Stimulated activated CD8-positive, alpha-beta memory T cell treated with anti-CD3 and anti-CD28 coated beads, Interleukin-7, amount 100 ng/mL, for 1 hour (primary cell): ENCODE measurements at places on chromosomes 1 and 21.

DNA sequence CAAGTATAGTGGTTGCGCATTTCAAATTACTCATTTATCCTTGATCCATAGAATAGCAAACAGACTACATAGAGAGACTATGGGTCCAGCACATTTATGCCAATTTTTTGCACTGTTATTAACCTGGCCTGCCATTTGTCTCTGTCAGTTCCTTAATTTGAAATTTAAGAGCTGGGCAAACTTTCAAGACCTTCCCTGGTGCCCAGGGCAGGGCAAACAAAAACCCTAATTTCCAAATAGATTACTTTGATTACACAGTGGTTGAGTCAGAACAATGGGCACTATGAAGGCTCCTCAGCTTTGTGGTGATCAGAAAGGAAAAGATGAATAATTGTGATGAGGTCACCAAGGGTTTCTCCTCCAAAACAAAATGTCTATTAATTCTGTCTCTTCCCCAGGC is 80.6 kb downstream of the TNFSF18 start:
- DNase-seq = no peak

DNA sequence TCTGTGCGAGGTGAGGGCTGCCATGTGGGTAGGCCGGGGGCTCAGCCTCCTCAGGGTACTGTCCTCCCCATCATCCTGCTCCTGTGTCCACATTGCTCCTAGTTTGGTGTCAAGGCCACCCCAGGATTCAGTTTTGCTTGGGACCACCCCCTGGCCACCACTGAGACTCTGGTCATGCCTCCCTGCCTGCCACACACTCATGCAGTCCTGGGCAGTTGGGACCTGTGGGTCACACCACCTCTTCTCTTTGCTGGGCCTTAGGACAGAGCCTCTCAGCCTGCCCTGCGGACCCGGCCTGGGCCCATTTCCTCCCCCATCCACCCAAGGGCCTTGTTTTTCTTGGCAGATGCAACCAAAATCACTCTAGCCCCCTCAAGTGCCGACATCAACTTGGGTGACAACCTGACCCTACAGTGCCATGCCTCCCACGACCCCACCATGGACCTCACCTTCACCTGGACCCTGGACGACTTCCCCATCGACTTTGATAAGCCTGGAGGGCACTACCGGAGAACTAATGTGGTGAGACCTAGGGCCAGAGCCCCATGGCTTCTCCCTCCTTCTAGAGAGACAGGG is 19.4 kb downstream of the TMEM81 start:
- DNase-seq = no peak

DNA sequence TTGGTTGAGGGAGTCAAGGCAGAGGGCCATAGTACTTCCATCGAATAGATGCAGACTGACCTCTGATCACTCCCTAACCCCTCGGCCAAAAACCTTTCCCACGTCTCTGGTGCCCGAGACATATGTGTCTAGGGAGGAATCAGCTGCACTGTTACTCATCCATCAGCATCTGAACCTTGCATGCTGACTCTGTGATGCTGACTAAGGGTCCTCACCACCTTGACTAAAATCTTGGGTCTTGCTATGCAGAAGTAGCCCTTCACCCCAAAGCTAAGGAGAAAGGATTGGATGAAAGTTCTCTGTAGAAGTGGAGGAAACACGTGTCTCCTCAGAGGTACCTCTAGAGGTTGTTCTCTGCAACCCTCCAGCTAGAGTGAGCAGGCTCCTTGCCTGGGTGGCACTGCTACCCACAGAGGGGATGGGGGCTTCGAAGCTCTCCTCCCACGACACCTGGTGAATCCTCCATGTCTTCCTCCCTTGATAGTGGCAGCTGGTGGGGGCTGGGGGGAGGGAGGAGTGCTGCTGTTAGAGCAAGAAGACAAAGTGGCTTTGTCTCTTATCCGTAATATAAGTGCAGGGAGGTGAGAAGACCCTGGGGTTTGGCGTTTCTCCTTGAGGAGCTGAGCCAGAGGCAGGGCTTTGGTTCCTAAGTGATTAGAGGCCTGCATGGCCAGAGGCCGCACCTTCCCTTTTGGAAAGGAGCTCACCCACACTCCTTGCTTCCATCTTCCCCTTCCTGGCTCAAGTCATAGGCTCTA is 45.1 kb downstream of the ATP2B4 start:
- DNase-seq = no peak

DNA sequence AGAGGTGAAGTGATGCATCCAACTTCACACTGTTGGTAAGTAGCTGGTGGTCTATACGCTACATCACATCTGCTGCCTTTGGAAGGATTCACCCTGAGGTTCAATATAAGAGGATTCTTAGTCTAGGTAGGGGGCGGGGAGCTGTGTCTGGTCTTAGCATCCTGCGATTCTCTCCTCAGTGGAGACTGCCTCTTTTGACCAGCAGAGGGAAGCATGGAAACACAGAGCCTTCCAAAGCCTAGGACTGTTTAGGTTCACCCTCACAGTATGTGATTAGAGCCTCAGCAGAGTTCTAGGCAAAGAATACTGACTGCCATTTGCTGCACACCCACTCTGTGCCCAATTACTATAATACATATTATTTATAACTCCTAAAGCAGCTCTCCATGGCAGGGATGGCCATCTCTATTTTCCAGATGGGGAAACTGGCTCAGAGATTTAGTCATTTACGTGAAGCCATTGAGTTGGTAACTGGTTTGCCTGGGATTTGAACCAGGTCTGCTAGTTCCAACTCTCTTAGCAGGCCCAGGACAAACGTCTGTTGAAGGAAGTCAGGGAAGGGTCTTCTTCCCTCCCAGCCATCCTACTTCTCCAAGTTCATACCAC is 28.9 kb upstream of the EFCAB14 start:
- no peak for DNase-seq

GRCh38 chr1:184114818-184115398 is 63.4 kb downstream of the TSEN15 start:
- no peak for DNase-seq

DNA sequence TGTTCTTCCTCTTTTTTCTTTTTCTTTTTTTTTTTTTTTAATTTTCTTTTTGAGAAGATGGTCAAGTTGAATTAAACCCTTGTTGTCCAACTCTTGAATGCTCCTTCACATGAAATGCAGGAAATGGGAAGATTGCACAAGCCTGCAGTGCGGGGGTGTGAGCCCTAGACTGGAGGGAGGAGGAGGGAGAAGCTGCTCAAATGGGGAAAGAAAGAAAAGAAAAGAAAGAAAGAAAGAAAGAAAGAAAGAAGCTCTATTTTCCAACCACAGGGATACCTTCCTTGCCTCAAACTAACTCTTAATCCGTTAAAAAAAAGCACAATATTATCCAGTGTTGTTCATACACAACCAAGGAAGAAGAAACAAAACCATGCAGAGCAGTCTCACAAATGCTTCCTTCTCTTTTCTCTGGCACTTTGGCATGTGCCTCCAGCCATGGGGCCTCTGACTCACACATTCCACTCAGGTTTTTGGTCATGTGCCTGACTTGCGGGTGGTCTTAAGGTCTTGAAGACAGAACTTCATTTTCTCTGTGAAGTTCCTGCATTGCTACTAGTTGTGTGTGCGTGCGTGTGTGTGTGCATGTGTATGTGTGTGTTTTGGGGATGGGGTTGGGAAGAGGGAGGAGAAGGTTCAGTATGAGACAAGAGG is 276.1 kb downstream of the RPS6KC1 start:
- DNase-seq = no peak
